SHP77 (cell line): ENCODE measurements at places on chromosomes 1 and 21.

DNA sequence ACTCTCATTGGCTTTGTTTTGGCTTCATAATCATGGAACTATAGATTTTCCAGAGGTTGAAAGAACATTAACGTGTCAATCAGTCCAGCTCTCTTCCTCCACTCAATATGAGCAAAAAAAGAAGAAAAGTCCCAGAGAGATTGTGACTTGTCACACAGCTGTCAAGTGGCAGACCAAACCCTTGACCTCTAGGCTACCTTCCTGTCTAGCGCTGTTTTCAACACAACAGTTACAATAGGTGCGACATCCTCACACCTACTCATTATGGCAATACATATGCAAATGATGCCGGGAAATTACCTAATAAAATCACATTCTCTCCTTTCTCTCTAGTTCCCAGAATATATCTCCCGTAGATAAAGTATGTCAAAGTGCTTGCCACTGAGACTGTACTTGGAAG, 1.1 kb downstream of the WARS2 start:
- DNase-seq = no peak

GRCh38 chr1:94723894-94724293, 96.3 kb upstream of the SLC44A3 start:
- no peak for DNase-seq

GRCh38 chr21:15823486-15824150, 93.8 kb downstream of the USP25 start:
- no peak for DNase-seq

GRCh38 chr1:40736085-40736531, 44.6 kb downstream of the NFYC start:
- no peak for DNase-seq

DNA sequence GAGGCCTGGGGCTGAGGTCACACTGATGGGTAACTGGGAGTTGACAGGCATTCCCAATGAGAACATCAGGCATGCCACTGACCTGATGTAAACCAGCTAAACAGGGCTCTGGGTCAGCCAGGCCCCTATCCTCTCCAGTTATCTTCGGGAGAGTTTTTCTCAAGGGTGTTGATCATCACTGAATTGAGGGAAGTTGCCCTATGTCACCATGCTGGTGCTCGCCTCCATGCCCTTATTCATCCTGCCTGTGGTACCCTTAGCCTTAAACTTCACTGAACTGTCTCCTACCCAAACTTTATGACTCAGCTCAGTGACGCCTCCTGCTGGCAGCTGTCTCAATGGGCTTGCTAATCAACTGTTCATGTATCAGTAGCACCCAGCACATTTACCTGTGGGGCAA, 80.7 kb upstream of the TNR start:
- DNase-seq = no peak

DNA sequence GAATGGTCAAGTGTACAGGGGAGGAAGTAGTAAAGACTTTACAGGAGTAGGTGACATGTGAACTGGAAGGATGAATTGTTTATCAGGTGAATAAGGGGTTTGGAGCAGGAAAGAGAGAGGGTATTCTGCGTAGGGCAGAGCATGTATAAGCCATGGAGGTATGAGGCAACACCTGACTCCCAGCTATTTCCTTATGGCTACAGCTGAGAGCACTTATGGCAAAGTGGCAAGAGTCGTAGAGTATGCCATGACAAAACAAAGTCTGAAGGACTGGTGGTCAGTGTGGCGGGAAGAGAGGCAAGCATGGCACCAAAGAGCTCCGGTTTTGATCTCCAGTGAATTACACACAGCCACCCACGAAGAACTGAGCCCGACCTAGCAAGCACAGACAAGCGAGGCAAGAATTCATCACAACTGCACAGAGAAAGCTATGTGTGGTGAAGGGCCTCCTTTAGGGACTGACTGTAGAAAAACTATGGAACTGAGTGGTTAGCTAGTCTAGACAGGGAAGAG, 9.0 kb upstream of the ELOVL1 start:
- no peak for DNase-seq

DNA sequence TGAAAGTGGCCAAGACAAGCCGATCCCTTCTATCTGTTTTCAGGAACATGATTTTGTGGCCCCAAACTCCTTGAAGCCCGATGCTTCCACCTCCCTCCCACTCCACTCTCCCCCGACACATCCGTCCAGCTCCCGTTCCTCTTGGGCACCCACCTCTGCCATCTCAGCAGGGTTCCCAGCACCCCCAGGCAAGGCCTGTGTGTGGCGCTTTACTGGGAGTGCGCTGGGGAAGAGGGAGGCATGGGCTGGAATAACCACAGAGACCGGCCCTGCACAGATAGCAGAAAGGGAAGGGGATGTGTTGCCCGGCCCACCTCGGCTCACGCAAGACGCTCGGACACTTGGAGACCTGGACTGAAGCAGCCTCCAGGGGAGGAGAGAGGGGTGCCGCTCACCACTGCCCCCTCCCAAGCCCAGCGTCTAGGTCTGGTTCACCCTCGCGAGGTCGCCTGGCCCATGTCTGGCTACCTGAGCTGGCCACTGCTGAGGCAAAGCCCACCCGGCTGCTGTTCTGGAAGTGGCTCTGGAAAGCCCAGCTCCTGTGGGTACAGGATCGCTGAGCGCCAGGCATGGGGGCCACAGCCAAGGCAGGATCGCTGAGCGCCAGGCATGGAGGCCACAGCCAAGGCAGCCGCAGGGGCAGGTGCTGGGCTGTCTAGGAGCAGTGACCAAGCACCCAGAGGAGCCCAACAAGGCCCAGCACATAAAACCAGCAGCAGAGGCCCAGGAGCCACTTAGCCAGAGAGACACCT, 23.8 kb upstream of the COL18A1 start:
- DNase-seq = no peak

DNA sequence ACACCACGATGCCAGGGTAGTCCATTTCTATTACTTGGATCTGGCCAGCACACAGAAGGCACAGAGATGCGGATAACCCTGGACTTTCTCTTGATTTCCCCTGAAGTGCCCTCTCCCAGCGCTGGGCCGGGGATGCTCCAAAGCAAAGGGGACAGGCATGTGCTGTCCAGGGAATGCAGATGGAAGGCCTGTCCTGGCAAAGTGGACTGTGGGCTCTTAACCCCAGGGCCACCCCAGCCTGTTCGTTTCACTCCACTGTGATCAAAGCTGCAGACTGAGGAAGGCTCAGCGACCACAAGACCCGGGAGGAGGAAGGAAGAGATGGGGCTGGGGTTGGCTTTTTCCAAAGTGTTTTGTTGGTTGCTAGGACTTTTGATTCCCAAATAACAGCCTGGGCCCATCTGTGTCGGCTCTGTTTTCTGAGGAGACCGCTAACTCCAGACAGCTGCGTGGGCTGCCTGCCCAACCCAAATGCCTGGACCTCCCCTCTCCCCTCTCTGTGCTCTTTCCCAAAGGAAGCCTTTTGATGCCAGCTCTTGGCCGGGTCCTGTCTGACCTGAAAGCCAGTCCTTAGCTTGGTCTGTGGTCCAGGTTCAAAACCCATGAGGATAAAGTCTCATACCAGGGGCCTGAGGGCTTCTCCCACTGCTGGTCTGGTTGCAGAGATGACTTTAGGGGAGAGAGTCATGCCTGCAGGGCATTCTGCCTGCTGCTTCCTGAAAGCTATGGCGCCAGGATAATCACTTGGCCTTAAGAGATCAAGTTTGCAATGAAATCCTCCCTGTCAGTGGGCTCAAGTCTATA, 119.6 kb upstream of the CD34 start:
- DNase-seq = no peak

- no peak for DNase-seq
Observed at GRCh38 chr1:183215076-183215720, 29.1 kb downstream of the LAMC2 start.

DNA sequence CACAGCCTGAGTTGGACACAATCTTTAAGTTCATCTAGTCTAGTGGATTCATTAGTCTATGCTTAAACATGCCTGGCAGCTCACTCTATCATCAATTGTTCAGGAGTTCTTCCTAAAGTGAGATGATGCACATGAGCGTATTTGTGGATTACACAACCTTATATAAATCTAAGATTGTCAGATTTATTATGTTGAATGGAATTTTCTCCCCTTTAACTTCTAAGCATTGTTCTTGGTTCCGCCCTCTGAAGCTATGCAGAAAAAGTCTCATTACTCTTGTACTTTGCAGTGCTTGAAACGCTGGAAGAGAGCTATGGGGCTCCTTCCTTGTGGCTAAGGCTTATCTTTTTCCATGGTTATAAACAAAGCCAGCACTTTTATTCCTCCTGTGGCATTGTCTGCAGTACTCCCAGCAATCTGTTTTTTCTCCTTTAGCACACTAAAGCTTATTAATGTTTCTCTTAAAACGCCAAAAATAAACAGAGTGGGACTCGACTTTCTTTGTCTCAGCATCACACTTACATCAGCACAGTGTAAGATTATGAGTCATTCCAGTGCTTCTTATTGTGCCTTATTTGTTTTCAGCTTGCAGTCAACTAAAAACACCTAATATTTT, 316.8 kb upstream of the CAMK1G start:
- no peak for DNase-seq

DNA sequence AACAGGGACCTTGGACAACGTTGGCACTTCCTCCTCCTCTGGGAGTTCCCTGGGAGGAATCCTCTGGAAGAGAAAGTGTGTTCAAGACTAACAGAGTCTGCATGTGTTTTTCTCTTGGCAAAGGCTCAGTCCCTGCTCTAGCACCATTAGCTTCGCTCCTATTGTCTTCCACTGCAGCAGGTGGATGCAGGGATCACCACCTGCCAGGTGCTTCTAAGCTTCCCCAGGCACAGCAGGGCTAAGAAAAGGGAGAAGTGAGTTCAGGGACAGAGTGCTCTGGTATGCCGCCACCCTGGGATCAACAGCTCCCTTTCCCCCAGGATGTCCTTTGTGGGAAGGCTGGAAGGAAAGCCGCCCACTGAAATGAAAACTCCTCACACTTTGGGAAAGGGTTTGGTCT, 43.9 kb upstream of the IL20 start:
- DNase-seq = no peak

DNA sequence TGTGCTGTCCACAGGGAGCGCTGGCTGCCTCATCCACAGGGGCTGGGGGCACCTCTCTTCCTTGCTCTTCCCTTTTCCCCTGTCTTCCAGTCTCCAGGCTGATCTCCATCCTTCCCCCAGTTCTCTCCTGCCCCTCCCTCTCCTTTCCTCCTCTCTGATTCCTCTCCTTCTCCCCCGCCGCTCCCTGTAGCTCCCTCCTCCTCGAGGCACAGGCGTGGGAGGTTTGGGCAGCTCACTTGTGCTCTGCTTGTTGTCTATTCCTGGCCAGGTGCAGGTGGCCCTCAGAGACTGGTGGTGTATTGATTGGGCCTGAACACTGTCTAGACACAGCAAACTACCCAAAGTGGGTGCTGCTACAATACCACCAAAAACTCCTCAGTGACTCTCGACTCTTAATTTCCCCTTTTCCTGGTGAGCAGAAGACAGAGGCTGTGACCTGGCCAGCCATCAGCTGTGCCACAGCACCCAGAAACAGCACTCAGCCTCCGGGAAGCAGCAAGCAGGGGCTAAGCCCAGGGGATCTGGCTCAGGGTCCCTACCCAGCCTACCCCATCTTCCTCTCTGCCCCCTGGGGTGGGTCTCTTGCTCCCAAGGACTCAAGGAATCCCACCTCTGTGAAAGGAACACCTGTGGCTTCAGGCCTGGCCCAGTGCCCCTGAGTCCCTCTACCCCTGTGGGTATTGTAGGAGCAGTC, 93.3 kb downstream of the DDX20 start:
- DNase-seq = peak; percentile 13

DNA sequence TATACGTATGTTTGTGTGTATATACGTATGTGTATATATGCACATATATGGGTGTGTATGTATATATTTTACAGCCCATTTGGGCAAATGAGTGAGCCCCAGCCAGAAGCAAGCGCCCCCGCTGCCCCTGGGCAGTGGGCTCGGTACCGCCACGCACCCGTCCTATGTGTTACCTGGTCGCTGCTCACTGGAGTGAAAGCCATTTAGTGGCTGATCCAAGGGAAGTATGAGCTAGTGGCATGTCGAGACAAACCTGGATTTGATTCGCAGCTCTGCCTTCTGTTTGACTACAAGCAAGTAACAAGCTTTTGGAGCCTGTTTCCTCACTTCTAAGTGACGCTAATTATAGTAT, 35.8 kb upstream of the JAK1 start:
- DNase-seq = no peak

DNA sequence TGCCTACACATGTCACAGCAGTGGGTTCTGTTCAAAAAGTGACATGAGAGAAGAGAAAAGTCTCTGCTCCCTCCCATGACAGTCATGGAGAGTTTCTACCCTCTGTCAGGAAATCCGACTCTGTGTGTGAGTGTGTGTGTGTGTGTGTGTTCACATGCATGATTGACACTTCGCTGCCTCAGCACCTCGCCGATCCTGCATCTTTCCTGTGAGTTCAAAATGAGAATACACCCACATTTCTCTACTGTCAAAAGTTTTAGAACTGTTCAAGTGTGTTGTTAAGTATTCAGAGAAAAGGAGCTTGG, 46.2 kb upstream of the COX20 start:
- DNase-seq = no peak

DNA sequence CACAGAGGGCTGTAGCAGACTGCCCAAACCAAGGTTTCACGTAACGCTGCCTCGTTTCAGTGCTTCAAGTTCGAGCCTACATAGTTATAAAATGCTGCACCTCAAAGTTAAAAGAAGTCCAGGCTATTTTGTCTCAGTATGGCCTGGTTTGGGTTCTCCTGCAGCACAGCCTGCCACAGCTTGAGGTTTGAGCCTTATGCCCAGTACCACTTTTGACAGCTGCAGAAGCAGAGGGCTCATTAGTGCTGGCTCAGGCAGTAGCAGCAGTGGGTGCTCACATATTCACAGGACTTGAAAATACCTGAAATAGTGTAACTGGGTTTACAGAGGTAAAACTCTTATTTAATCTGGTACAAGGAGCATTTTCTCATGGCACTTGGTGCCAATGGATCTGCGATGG, 15.3 kb downstream of the SPATA46 start:
- DNase-seq = no peak

- no peak for DNase-seq
Observed at GRCh38 chr1:234489698-234490077, 10.7 kb upstream of the TARBP1 start.

DNA sequence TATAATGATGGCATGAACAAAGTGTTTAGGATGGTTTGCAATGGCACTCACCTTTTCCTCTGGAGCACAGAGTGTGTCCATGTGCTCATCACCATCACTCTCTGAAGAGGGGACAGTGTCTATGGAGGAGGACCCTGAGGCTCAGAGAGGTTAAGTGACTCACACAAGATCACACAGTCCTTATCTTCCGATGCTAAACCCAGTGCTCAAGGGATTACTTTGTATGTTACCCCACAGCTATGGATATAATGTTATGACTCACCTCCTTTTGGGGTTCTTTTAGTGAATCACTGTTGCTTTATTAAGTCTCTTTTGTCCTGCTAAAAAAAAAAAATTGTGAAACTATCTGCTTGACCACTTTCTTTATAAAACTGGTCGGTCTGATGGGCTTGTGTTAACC, 67.6 kb downstream of the TENT5C start:
- DNase-seq = no peak

GRCh38 chr21:45051580-45052434, 22.6 kb upstream of the ADARB1 start:
- DNase-seq = no peak

GRCh38 chr1:15308135-15308534, 61.1 kb downstream of the FHAD1 start:
- no peak for DNase-seq
